Activated CD4-positive, alpha-beta T cell treated with anti-CD3 and anti-CD28 coated beads, Interleukin-2, amount 50 U/mL, for 1 hour (primary cell): ENCODE measurements at places on chromosomes 1 and 21.

GRCh38 chr1:226678251-226678650 is 60.8 kb downstream of the ITPKB start:
- no peak for DNase-seq

GRCh38 chr21:45130324-45130774 is 56.0 kb downstream of the ADARB1 start:
- DNase-seq, result no peak

DNA sequence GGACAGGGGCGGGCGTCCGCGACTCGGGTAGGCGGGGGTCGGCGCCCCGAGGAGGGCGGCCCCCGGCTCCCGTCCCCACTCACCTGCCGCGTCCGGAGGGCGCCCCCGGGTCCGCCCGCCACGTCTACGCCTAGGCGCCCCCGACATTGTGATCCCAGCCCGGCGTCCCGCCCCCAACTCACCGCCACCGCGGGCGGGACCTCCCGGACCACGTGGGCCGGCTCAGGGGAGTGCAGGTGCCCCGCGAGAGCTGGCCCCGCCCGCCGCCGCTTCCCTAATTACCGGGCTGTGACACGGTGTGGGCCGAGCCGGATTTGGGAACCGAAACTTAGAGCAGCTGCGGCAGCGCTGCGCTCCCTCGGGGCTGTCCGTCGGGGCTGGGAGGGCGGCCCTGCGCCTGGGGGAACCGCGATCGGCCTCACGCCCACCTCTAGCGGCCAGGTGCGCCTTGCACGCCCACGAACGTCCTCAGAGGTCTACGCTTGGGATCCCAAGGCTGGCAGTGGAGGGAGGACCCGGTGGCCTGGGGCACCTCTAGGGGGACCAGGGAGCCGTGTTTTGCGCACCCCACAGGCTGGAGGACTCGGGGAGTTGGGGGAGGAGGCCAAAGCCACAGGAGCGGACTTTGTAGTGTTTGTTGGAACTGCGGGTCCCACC is 521 bp upstream of the NADK start:
- peak; percentile 66 for DNase-seq

GRCh38 chr1:227798078-227798802 is 17.2 kb upstream of the PRSS38 start:
- DNase-seq, result no peak

GRCh38 chr1:188433425-188433824 is 1604.7 kb downstream of the PLA2G4A start:
- no peak for DNase-seq

GRCh38 chr1:202860744-202861419 is 28.1 kb downstream of the RABIF start:
- peak; percentile 8 for DNase-seq

GRCh38 chr1:24381256-24381655 is 32.3 kb downstream of the STPG1 start:
- DNase-seq, result no peak

- no peak for DNase-seq
These were observed 61.1 kb downstream of the FYB2 start for GRCh38 chr1:56758135-56758534.

GRCh38 chr1:241485145-241485544 is 34.4 kb downstream of the FH start:
- no peak for DNase-seq
